ENCODE measurements at places on chromosomes 1 and 21.

- no peak for DNase-seq
Measured at GRCh38 chr1:169779970-169780369, 14.7 kb downstream of the METTL18 start.

- DNase-seq = no peak
Measured at GRCh38 chr1:62077821-62078220, 116.8 kb upstream of the L1TD1 start.

DNA sequence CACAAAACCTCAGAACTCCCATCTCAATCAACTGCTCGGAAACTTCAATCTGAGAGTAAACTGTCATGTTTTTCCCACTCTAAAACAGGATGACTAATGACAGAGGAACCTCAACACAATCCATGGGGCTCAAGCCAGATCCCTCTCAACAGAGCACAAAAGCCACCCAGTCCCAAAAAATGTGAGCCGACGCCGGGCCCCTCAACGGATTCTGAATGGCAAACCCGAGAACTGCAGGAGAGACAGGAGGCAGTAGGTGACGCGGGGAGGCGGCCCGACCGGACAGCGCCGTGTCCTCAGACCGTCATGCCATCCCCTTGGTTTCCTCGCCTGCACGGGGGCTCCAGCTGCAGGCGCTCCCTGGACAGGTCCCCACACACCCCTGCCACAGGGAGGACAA, 53.4 kb downstream of the SSBP3 start:
- no peak for DNase-seq

- DNase-seq = no peak
Measured at GRCh38 chr1:24501371-24502064, 1.1 kb upstream of the RCAN3 start.

GRCh38 chr1:151803915-151804314, 1.3 kb downstream of the LINGO4 start:
- no peak for DNase-seq
